ENCODE measurements at places on chromosomes 5 and 9.

DNA sequence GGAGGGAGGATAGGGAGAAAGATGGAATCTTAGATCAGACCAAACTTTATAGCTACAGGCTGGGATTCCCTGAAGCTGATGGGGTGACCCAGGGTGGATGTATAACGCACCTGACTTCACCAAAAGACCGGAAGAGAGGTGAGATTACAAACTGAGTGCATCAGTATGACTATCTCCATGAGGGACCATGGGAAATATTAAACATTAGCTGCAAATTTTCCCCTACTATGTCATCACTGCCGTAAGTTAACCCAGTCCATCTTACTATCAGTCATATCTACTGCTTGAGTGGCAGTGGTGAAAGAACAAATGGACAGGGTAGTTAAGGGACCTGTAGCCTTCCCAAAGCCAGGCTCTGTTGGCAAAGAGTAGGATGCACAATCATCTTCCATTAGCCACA is 368.3 kb downstream of the EFNA5 start:
- DNase-seq = no peak

GRCh38 chr9:93488244-93488643 is 34.9 kb upstream of the FAM120AOS start:
- no peak for DNase-seq

GRCh38 chr5:98065261-98065909 is 708.1 kb upstream of the RGMB start:
- no peak for DNase-seq

DNA sequence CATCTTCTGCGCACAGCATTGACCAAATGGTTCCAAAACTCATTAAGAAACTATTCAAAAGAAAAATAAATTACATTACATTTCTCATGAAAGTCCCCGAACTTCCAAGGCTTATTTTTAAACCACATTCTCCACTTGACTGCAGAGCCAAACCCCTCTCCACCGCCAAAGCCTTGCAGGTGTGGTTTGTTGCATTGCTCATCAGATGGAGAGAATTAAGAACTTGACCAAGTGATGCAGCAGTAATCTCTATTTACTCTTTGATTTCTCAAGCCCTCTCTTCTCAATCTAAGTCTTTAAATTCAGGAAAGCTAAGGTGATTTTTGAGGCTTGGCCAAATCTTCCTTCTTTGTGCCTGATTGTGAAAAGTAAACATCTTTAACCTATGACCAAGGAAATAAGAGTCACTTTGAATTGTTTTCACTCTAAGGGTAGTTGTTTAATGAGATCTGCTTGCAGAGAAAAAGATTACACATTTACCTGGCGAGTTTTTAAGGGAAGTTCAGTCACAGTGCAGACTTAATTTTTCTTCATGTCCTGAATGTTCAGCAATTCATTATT is 290.5 kb upstream of the ITGA1 start:
- no peak for DNase-seq

- no peak for DNase-seq
These were observed 30.7 kb downstream of the TCF7 start for GRCh38 chr5:134145041-134145757.

DNA sequence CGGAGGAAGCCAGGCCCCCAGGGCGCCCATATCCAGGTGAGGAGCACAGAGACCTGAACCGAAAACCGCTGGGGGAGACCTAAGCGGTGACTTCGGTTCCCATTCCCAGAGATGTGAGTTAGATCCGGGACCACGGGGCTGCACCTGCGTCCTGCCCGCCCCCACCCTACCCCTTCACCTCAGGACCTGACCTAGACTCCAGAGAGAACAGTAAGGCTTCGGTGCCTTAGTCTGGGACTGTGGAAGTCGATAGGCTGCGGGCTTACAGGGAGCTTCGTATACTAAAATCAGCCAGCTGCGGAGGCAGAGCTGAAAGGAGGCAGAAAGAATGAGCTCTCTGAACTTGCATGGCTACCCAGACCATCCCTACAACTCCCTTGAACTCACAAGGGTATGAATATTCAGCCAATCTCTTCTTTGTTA is 518 bp upstream of the FAM13B start:
- DNase-seq = peak; percentile 24

DNA sequence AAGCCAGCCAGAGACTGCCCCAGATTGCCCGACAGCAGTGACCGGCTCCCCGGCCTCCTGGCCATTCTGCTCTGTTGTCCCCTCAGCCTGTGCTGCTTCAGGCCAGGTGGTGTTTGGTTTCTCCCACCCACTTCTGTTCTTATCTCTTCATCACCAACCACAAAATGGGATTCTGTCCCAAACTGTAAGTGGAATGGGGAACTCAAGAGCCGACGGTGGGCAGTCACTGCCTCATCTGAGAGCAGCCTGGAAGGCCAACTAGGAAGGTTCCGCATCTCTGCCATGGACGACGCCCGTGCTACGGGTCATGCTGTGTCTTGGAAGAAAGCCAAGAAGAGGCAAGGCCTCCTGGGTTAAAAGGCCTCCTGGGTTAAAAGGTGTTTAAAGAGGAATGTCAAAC is 219.0 kb upstream of the PIK3R1 start:
- no peak for DNase-seq

GRCh38 chr5:140565024-140565779 is 574 bp downstream of the SLC35A4 start:
- no peak for DNase-seq

GRCh38 chr9:2923766-2924379 is 80.0 kb upstream of the PUM3 start:
- no peak for DNase-seq

- no peak for DNase-seq
These were observed 1.1 kb downstream of the FAXDC2 start for GRCh38 chr5:154849264-154849785.

DNA sequence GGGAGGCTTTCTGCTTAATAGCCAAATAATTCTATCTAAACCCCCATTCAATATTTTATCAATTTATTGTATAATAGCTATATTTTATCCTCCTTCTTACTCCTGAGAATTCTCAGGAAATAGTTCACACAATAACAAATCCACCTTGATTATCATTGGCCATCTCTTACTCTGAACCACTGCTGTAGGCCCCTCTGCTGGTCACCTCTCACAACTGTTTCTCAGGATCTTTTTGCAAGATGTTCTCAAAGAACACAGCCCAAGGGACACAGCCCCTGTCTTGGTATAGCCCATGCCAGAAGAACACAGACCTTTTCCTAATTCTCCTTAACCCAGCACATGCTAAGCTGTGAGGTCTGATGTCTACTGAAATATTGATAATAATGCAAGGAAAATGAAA is 74.9 kb upstream of the HTR4 start:
- peak; percentile 12 for DNase-seq

DNA sequence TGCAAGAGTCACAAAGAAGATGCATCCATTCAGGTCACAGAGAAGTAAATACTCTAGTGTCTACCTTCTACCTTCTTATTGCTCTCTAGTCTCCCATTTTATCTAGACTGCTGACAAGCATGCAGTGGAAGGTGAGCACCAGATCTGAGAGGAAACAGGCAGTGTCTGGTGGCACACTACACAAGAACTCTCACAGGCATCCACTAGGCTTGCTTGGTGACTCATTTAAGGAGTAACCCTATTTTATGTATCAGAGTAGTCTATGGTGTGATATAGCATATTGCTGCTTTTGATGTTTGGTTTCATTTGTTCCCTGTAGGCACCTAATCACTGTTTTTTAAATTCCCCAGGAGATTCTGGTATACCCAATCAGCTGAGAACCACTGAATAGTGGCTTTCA is 1.6 kb upstream of the THBS4 start:
- no peak for DNase-seq

GRCh38 chr5:173472164-173472563 is 143.9 kb upstream of the STC2 start:
- DNase-seq = no peak

DNA sequence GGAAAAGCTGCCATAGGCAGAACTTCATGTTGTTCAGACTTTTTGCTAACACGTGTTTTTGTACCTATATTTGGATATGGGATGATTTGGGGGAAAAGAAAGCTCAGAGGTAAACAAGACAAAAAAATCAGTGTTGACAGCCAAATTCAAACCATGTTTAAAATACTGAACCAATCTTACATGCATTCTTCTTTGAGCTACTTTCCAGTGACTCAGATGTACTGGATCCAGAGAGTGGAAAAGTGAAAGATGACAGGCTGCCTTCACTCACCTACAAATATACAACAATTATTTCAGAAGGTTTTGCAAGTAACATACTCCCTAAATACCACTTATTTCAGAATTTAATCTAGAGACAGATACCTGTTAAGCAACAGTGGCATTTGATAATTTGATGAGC is 165.7 kb downstream of the MPDZ start:
- no peak for DNase-seq

GRCh38 chr5:65811004-65811403 is 89.0 kb downstream of the NLN start:
- DNase-seq = no peak

DNA sequence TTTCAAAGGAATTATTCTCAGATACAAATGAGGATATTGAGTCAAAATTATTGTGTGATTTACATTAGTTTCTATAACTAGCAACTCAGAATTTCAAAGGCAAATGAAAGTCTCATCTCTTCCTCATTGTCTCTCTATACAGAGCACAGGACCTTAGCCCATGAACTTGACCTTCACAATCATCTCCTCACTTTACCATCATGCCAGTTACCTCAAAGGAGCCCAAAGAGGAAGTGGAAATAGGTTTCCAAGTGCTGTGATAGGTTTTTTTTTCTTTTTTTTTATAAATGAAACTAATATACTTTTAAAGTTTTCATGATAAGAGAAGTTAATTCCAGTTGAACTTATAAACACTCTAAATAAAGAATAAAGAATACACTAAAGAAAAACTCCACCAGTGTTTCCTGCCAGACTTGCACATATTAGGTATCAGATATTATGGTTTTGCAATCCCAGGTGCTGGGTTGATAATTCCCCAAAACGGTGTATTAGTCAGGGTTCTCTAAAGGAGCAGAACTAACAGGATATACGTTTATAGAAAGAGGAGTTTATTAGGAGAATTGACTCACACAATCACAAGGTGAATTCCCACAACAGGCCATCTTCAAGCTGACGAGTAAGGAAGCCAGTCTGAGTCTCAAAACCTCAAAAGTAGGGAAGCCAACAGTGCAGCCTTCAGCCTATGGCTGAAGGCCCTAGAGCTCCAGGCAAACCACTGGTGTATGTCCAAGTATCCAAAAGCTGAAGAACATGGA is 50.1 kb upstream of the ADAMTS16 start:
- no peak for DNase-seq

- DNase-seq = no peak
These were observed 108.1 kb downstream of the FBXW11 start for GRCh38 chr5:171898386-171898785.

DNA sequence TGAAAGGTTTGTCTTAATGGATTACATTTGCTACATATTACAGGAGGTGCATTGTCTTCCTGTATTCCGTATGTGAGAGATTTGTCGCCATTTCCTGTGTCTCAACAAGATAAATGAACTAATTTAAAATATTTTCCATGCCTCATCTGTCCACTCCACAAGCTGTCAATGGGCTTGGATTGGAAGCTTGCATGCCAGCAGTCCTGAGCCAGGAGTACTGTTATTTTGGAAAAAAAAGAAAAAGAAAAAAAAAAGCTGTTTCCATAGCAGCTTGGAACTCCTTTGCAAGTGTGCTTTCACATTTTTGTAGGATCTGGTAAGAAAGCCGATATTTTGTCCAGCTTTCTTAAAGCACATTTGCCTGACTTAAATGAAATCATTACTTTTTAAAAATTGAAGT is 330.8 kb downstream of the KDM4C start:
- DNase-seq = no peak

GRCh38 chr9:127168756-127169574 is 46.5 kb upstream of the ANGPTL2 start:
- DNase-seq = no peak

DNA sequence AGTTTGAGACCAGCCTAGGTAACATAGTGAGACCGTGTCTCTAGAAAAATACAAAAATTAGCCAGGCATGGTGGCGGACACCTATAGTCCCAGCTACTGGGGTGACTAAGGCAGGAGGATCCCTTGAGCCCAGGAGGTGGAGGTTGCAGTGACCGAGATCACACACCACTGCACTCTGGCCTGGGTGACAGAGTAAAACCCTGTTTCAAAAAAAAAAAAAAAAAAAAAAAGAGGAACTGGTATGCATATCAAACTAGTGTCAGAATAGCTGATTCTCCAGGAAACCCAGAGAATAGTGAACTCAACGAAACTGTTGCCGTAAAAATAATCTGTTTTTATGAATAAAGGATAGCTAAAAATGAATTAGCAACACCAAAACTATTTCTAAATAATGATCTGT is 126.6 kb upstream of the BASP1 start:
- no peak for DNase-seq

GRCh38 chr5:133245191-133246052 is 193.6 kb downstream of the HSPA4 start:
- no peak for DNase-seq

GRCh38 chr5:107652839-107653607 is 17.7 kb downstream of the EFNA5 start:
- DNase-seq = no peak

DNA sequence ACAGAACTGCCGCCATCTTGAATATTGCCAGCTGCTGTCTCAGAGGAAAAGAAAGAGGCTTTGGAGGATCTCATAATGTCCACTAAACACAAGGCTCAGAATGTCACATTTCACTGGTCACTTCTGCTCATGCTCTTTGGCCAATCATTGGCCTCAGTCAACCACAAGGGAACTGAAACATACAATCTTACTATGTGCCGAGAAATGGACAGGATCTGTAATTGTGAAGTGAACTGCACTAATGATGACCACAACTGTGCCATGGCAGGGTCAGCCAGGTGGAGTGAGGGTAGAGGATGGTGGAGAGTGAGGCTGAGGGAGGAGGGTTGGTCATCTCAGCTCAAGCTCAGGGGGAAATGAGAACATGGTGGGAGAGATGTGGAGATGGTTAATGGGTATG is 32.8 kb downstream of the GDNF start:
- no peak for DNase-seq

DNA sequence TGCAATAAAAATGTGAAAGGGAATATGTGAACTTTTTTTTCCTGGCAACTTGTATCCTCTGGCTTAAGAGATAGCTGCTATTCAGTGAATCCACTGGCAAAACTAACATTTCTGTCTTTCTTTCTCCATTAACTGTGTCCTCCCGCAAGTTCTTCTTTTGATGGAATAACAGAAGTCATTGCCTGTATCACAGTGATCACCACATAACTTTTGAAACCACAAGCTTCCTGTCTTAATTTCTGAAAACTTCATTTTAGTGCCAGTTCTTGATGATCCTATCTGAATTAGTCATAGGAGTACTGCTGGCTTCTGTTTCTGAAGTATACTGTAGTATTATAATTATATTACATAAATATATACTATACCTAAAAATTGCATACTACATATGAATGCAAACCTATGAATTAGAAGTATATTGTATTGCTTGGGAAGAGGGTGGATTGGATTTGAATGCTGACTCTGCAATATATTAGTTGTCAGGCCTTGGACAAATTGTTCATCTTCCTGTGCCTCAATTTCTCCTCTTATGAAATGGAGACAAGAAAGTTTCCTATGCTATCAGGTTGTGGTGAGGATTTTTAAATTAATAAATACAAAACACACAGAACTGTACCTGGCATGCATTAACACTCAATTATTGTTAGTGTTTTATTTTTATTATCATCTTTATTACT is 441.6 kb downstream of the CETN3 start:
- no peak for DNase-seq

All from NCI-H1092 (cell line).